ENCODE measurements at places on chromosomes 13 and 19. TPM values are rescaled to one million over a fixed set of nuclear protein-coding genes. Genes with fewer than 3 reads are reported as not detected.

The CCDC70 gene
- total RNA-seq: not detected

The CYP2S1 gene
- 6.0 TPM for total RNA-seq

The LGALS13 gene
- total RNA-seq: not detected

The VSTM1 gene
- not detected for total RNA-seq

The CYP4F2 gene
- total RNA-seq: not detected

The PLIN4 gene
- 0.27 TPM for total RNA-seq

The GAMT gene
- total RNA-seq: 17.9 TPM

The LRRC4B gene
- total RNA-seq: 28.5 TPM

The CEACAM8 gene
- total RNA-seq: not detected

The ZNF471 gene
- 18.7 TPM for total RNA-seq

The ADAT3 gene
- 10.9 TPM for total RNA-seq

The DNAAF3 gene
- total RNA-seq: 2.4 TPM

The ACER1 gene
- total RNA-seq: not detected

The WDR87 gene
- total RNA-seq: not detected

The GSX1 gene
- total RNA-seq: not detected

The SPRED3 gene
- total RNA-seq: 8.7 TPM

The ZNF543 gene
- total RNA-seq: 16.7 TPM

The CRLF1 gene
- total RNA-seq: 55.3 TPM

The GJA3 gene
- total RNA-seq: not detected

The ELSPBP1 gene
- not detected for total RNA-seq

The PINLYP gene
- 0.96 TPM for total RNA-seq

The KCNRG gene
- total RNA-seq: 0.83 TPM

The RXFP2 gene
- not detected for total RNA-seq

The ZNF418 gene
- total RNA-seq: 25.4 TPM

The AP1M2 gene
- total RNA-seq: 1.2 TPM

The CXCL17 gene
- total RNA-seq: not detected

The SBK2 gene
- 0.42 TPM for total RNA-seq

The CD22 gene
- total RNA-seq: not detected

The FFAR1 gene
- total RNA-seq: not detected

The MBD3L5 gene
- total RNA-seq: not detected

The GRK1 gene
- total RNA-seq: 1.2 TPM

The LILRB2 gene
- 0.54 TPM for total RNA-seq

The GPC6 gene
- total RNA-seq: 11.8 TPM

The ESD gene
- total RNA-seq: 90.4 TPM

The HOOK2 gene
- 40.1 TPM for total RNA-seq

The MRPL54 gene
- total RNA-seq: 33.0 TPM

The THSD8 gene
- 14.4 TPM for total RNA-seq

The MATK gene
- not detected for total RNA-seq

The OVOL3 gene
- total RNA-seq: not detected

The NLRP11 gene
- 0.34 TPM for total RNA-seq

The CGB5 gene
- total RNA-seq: not detected

The KL gene
- not detected for total RNA-seq

The ZNF439 gene
- total RNA-seq: 21.1 TPM

The ZNF837 gene
- 2.0 TPM for total RNA-seq

The VAV1 gene
- total RNA-seq: not detected

The PSG6 gene
- total RNA-seq: not detected

The CEACAM4 gene
- not detected for total RNA-seq

The ATP7B gene
- 17.4 TPM for total RNA-seq

The GARRE1 gene
- 34.4 TPM for total RNA-seq

The ICAM5 gene
- 3.6 TPM for total RNA-seq

The ZNF784 gene
- 8.4 TPM for total RNA-seq

The ETHE1 gene
- 16.0 TPM for total RNA-seq

The LILRA5 gene
- total RNA-seq: not detected

The ZNF563 gene
- 3.8 TPM for total RNA-seq

Measured in glutamatergic neuron (in vitro differentiated cells).